ENCODE measurements at places on chromosomes 5 and 9. TPM values are rescaled to one million over a fixed set of nuclear protein-coding genes. Genes with fewer than 3 reads are reported as not detected.

- no peak for DNase-seq
These were observed 204.7 kb downstream of the TTLL11 start for GRCh38 chr9:121888438-121888775.

DNA sequence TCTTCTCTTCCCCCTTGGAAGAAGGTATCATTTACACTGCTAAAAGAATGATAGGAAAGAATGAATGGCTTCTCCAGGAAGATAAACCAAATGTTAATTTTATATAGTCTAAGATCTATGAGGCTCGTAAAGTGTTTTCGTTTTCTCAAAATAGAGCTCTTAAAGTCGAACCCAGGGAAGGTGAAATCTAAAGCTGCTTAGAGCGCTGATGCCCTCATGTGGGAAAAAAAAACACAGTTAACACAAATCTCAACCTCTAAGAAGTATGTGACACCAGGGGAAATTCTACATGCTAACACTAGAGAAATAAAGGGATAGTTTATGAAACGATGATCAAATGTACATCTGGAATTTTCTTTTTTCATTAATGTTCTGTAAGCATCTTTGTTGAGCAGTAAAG lies 257.9 kb downstream of the RASEF start:
- DNase-seq, result no peak

DNA sequence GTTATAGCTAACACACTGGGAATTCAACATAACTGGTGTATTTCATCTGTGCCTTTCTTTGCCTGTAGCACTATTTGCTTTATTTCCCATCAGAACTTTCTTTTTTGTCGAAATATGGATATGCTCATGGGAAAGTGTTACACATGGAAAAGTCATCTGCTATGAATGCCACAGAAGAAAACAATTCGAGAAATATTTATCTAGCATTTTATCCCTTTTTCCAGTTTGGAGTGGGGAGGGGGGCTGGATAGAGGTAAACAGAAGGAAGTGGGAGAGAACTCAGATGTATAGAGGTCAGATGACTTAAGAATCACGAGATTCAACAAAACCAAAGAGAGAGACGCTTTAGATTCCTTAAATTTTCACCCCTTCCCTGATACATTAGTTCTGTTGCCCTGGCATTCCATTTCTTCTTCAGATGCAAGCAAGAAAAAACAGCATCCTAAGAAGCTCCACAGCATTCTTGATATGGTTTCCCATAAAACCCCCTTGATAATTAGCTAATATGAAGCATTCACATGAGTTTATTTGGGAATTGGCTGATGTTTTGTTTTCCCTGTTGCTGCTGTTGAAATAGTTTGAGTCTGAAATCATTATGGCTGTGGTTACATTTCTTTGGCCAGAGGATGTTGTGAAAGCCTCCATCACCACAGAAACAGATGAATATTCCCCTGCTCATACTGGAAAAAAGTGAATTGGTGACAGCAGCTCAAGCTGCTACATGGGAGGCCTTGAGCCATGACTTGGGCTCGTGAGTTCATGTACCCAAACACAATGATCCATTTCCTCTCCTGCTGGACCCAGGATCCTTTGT lies 335.8 kb upstream of the DAB2 start:
- no peak for DNase-seq

- no peak for DNase-seq
These were observed 109.5 kb downstream of the FOXD1 start for GRCh38 chr5:73339051-73339575.

CD180 gene
- 0.82 TPM for total RNA-seq

- no peak for DNase-seq
These were observed 61.8 kb downstream of the PTBP3 start for GRCh38 chr9:112271466-112272098.

DNA sequence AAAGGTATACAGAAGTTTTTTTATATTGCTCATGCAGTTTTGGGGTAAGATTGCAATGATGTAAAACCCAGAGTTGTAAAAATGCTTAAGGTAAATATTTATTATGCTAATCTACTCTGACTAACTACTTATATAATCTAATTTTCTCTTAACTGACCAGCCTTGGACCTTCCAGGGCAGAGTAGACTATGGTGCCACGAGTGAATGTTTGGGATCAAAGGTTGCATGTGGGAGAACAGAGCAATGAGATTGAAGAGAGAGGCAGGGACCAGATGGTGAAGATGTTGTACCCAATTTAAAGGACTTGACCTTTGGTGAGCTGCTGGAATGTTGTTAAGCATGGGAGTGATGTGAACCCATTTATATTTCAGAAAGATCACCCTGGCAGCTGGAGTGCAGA lies 34.8 kb upstream of the PANK3 start:
- no peak for DNase-seq

CTXN3 gene
- total RNA-seq, result not detected

HDAC3 gene
- total RNA-seq, result 44.0 TPM

SHOC1 gene
- not detected for total RNA-seq

DNA sequence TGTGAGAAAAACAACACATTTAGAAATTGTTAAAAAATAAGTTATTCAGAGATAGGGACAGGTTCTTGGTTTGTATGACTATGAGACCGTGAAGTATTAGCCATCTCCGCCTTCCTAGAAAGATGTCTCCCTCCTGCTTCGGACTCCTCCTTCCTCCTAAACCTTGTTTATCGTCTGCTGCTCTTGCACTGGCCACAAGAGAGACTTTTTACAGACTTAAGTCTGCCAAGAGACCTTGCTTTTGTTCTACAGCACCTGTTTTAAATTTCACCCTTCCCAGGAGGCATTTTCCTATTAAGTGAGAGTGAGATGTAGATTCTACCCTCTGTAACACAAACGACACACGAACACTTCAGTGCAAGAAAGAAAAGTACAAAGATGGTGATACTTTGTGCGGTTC lies 274.6 kb downstream of the ARHGEF28 start:
- no peak for DNase-seq

DNA sequence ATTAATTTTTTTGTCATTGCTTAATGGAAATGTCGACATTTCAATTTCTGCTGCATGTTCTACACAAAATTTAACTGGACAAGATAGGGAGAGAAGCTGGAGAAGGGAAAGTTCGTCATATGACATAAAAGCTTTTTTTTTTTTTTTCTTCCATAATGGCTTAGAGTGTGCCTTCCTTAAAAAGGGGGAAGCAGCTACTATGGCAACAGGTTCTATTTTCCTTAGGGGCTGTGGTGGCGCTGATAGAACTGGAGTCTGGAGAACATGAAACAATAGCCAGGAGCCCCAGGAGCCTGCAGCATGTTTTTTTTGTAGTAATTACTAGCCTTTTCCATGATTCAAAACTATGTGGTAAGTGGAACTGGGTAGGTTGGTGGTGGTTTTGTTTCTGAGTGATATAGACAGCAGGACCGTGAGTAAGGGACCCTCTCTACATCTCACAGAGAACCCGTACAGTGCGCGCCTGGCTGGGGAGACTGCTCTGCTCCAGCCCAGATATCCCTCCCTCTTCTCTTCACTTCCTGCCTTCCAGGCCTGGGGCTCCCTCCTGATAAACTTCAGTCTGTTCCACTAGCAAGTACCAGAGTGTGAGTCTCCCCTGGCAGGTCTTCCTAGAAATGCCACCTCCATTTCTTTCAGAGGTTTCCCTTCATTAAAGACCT lies 301.6 kb downstream of the NR3C1 start:
- DNase-seq, result no peak

DNA sequence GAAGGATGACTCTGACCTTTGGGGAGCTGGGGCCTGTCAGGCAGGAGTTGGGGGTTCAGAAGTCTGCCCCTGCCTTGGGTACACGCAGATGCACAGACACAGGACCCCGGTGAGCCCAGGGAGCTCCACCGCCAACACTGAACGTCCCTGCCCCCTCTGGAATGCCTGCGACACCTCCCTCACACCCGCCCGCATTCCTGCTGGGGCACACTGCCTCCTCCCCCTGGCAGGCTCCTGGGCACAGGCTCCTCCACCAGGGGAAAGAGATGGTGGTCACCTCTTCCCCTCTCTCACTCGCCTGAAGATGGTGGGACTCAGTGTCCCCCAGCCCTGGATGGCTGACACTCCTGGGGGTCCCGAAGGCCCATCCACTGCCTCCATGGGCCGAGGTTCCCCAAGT lies 12.0 kb downstream of the CRB2 start:
- DNase-seq, result no peak

DNA sequence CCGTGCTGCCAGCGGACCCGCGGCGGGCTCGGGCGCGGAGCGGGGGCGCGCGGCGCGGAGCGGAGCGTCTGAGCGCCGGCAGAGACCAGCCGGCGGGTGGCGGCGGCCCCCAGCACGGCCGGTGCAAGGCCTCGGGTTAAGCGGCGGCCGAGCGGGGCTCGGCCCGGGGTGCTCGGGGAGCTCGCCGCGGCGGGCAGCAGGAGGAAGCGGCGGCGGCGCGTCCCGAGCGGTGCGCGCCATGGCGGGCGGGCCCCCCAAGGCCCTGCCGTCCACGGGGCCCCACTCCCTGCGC lies 150 bp downstream of the SNX30 start:
- DNase-seq, result no peak

DNA sequence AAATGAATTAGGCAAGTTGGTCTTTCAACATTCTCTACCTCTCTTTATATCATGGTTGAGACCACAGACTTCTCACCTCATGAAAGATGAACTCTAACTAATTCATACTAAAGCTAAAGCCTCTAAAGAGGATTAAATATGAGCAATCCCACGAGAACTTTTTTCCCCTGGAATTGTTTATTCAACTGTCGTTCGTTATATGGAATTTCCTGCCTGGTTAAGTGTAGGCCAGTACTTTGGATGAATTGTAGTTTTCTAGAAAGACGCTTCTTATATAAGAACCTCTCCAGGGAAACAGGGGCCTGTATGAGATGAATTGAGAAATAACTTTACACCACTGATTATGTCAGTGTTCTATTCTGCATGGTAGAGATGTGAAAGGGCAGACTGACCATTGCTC lies 42.9 kb downstream of the PDCD1LG2 start:
- no peak for DNase-seq

SNX24 gene
- 10.7 TPM for total RNA-seq

- DNase-seq, result no peak
These were observed 452.0 kb downstream of the DMAC1 start for GRCh38 chr9:7347556-7347955.

- DNase-seq, result no peak
These were observed 994 bp downstream of the POLE3 start for GRCh38 chr9:113409481-113409880.

- no peak for DNase-seq
These were observed 11.4 kb upstream of the ENG start for GRCh38 chr9:127865645-127866464.

DNA sequence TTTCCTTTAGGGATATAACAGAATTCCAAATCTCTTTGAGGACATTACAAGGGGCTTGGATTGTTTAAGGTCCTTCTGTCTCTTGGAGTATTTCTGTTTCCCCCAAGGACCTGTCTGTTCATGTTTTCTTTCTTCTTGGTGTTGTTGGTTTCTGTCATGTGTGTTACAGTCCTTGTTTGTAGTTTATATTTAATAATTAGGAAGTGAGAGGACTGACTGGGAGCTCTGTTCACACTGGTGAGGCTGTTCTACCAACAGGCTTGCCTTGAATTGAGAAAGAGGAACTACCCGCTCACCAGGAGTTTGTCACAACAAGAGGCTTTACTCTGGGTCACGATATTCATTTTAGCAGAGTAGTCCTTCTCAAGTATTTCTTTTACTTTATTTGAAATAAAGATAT lies 119.2 kb upstream of the SV2C start:
- no peak for DNase-seq

DNA sequence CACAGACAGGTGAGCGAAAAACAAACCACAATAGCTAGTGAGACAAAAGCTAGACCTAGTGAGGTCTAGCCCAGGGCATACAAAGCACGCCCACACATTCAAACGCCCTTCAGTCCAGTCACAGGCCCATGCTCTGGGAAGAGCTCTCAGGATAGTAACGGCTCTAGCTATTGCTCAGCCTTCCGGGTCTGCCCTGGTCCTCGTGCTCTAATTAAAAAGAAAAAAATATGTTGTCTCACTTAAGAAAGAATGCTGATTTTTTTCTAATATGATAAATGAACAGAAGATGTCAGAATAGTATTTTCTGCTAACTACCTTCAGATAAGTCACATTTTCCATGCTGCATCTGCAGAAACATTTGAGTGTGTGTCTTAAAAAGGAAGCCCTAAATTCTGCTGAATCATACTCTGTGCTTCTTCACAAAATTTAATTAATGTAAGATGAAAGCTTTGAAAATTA lies 94.5 kb downstream of the PLPP1 start:
- DNase-seq, result no peak

DNA sequence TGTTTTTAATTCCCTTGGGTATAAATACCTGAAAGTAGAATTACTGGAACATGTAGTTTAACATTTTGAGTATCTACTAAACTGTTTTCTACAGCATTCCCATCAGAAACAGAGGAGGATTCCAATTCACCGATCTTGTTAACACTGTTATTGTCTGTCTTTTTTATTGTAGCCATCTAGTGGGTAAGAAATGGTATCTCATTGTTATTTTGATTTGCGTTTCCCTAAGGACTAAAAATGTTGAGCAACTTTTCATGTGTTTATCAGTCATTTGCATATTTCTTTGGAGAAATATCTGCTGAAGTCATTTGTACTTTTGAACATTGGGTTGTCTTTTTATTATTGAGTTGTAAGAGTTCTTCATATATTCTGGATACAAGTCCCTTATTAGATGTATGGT lies 135.2 kb upstream of the NFIL3 start:
- no peak for DNase-seq

- DNase-seq, result no peak
These were observed 270.0 kb upstream of the TLE4 start for GRCh38 chr9:79301551-79302391.

- no peak for DNase-seq
These were observed 216.8 kb upstream of the OTULINL start for GRCh38 chr5:14364576-14365472.

DNA sequence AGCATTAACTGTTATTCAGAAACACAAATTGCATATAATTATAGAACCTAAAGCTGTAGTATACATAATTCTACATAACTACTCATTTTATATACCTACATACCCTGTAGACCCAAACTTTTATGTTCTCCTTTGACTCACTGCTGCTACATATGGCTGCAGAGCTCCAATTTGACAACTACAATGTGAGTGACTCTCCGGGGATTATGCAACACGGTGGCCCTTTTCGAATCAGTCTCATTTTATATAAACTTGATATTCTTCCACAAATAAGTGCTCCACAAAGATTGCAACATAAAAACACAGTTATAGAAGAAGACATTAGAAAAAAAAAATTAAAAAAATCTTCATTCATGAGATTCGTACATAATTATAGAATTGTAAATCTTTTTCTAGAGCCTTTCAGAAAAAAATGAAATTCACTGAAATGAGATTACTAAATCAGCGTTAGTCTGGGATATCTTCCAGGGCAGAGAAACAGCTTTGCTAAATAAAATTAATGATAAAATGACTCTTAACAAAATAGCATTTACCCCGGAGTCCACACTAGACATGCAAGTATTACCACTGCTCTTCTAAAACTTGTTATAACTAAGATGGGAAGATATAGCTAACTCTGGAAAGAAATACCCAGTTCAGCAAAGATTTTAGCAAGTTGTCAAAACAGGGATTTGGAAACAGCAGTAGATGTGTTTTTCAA lies 52.6 kb downstream of the SRFBP1 start:
- no peak for DNase-seq

GRCh38 chr5:118405650-118406061 lies 582.7 kb downstream of the DTWD2 start:
- no peak for DNase-seq

- DNase-seq, result no peak
These were observed 9.3 kb downstream of the JAK2 start for GRCh38 chr9:4994166-4994890.

PCDHGB2 gene
- 2.1 TPM for total RNA-seq
